ENCODE measurements at places on chromosomes 6 and 20.

DNA sequence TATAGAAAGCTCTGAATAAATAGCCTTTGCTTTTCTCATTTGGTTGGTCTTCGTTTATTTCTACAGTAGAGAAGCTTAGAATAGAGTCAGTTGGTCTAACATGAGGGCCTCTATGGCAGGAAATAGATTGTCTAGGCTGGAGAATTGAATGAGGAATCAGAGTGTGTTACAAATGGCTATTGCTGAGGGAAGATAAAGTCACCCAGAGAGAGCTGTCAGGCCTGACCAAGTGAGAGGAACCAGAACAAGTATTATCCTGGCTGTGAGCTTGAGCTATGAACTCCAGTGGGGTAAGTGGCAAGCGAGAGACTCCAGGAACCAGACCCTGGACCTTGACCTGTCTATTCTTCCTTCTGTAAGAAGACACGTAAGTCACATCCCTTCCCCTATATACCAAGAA lies 353.1 kb downstream of the CD83 start:
- no peak for DNase-seq

GRCh38 chr20:32891926-32892660 lies 33.4 kb downstream of the EFCAB8 start:
- DNase-seq = no peak

DNA sequence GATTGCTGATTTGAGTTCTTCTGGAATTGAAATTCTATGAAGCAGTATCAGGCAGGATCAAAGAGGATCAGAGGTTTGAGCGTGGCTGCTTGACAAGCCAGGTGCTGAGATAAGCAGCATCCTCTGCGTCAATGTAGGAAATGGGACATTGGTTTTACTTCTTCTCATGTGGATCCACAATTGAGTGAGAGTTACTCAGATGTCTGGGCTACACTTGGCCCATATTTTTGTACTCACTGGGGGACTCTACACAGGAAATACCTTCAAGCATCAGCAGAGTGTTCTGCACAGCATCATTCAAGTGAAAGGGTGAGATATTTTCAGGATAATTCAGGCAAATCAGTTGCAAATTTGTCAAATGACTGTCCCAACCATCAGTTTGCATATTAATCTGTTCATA lies 613.9 kb upstream of the ARID1B start:
- no peak for DNase-seq

- no peak for DNase-seq
Observed at GRCh38 chr6:121633309-121633708, 197.9 kb downstream of the GJA1 start.

GRCh38 chr6:26445934-26446667 lies 5.8 kb downstream of the BTN3A3 start:
- no peak for DNase-seq

DNA sequence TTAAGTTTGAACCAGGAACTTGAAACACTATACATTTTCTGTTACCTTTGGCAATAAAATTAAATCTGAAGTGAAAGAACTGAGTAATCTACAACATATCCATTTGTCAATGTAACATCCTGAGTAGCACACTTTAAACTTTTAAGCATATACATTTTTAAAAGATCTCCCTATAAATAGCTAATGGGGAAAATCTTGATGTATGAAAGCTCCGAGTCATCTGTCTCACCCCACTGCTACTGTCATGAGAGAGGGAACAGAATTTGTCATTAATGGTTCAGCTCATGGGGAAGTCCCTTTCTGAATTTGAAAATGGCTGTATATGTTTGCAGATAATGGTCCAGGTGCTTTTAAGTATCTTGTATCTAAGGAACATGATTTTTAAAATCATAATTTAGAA lies 55.2 kb upstream of the NOX3 start:
- DNase-seq = no peak

GRCh38 chr20:32285621-32286371 lies 8.3 kb downstream of the KIF3B start:
- DNase-seq = no peak

DNA sequence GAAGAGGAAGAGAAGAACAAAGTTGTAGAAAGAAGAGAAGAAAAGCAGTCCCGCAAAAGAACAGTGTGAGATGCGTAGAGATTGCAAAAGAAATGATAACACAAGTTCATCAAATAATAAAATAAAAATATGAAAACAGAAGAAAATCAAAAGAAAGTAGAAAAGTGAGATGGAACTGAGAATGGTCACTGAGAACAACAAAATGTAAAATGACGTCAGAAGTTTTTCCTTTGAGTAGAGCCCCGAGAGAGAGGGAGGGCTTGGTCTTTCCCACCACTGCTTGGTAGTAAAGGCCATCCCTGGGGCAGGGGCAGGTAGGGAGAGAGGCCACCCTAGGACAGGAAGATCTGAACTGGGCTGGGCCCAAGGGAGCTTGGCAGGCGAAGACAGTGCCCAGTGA lies 533.7 kb downstream of the QKI start:
- no peak for DNase-seq
